ENCODE measurements at places on chromosomes 5 and 9.

- DNase-seq: no peak
Measured at GRCh38 chr9:116042321-116042720, 111.3 kb upstream of the PAPPA start.

- peak; percentile 57 for DNase-seq
Measured at GRCh38 chr5:177382423-177383029, 1.7 kb upstream of the SLC34A1 start.

GRCh38 chr5:58786711-58787303 is 203.9 kb downstream of the RAB3C start:
- no peak for DNase-seq

GRCh38 chr9:127133739-127134167 is 11.3 kb upstream of the ANGPTL2 start:
- no peak for DNase-seq

- no peak for DNase-seq
Measured at GRCh38 chr9:97623946-97624345, 9.2 kb downstream of the TSTD2 start.

DNA sequence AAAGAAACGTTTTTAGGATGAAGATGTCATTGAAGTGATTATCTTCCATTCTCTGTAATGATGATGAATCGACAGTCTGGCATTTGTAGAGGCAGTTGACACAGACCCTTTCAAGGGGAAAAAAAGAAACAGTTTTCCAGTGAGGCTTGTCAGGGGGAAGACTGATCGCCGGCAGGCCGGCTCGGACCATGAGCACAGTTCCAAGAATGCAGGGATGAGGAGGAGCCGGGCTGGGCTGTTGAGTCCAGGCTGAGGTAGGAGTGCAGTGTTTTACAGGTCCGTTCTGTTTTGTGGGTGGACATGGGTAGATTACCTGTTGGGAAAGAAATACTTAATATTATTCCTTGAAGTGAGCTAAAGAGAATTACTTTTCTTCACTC is 194.6 kb downstream of the AOPEP start:
- DNase-seq: no peak

- no peak for DNase-seq
Measured at GRCh38 chr5:79630444-79630843, 18.2 kb downstream of the TENT2 start.

DNA sequence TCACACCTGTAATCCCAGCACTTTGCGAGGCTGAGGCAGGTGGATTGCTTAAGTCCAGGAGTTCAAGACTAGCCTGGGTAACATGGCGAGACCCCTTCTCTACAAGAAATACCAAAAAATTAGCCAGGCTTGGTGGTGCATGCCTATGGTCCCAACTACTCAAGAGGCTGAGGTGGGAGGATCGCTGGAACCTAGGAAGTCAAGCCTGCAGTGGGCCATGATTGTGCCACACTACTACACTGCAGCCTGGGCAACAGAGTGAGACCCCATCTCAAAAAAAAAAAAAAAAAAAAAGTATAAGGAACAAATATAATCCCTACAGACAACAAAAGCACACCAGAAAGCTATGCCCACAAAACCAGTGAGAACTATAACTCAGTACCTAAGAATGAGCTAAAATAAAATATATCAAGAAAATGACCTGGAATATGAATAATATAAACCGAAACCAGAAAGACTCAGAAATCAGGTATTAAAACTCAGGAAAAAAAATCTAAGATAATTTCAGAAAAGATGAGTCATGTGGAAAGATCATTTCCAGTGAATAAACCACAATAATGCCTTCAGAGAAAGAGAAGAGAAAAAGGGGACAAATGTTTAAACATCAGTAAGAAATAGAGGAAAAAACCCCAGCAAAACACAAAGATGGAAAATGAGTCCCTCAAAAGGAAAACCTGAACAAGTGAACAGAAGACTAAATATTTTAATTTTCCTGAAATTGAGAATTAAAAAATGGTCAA is 57.4 kb downstream of the GOLPH3 start:
- DNase-seq: no peak

- no peak for DNase-seq
Measured at GRCh38 chr9:75111019-75111622, 22.8 kb downstream of the OSTF1 start.

DNA sequence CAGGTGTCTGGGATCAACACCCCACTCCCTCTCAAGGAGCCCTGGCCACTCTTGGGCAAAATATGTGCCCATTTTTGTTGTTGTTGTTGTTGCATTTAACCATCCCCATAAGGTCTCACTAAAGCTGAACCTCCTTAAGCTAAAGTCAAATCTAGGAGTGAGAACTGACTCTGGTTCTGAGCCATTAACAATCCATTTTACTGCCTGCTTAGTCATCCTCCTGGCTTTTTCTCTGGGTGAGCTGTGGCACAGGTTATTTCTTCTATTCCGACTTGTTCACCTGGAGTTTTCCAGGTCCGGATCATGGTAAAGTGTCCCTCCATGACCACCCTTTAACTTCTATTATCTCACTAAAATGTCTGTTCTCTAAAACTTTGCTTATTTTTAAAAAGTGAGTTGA is 85.2 kb downstream of the CAMK4 start:
- DNase-seq: no peak

- no peak for DNase-seq
Measured at GRCh38 chr9:72527801-72528195, 6.4 kb downstream of the TMC1 start.

DNA sequence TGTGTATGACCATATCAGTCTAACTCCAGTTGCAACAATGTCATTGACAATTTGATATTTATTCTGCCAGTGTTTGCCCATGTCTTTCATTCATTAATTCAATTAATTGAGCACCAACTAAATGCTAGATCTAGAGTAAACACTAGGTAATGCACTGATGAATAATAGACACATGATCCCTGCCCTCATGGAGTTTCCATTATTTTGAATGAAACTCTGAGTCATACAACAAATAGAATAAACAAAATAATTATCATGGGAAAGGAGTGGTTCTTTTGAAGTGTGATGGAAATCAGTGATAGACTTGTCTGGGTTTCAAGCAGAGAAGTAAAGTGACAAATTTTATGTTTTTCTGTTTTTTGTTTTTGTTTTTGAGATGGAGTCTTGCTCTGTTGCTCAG is 4.6 kb downstream of the ARHGEF37 start:
- DNase-seq: no peak

- no peak for DNase-seq
Measured at GRCh38 chr5:110536120-110537115, 190.1 kb downstream of the TMEM232 start.

- DNase-seq: no peak
Measured at GRCh38 chr5:68141494-68141893, 74.1 kb upstream of the PIK3R1 start.

GRCh38 chr5:160629003-160629402 is 207.3 kb downstream of the PTTG1 start:
- DNase-seq: no peak

GRCh38 chr5:137440795-137441194 is 58.3 kb downstream of the SPOCK1 start:
- peak; percentile 48 for DNase-seq

DNA sequence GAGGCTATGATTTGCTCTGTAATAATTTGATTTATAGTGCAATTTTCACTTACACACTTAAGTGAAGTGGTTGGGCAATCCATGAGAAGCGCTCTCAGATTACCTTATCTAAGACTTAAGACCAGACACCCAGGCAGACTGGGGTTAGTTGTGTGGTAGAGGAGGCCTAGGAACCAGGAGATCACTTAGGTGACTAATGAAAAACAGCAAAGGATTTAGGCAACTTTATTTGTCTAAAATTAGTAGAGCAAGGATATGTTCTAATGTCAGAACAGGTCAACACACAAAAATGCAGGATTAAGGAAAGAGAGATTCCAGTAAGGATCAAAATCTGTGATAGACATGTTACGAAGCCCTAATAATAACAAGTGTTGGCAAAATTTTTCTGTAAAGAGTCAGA is 913.8 kb downstream of the TLE1 start:
- DNase-seq: no peak

DNA sequence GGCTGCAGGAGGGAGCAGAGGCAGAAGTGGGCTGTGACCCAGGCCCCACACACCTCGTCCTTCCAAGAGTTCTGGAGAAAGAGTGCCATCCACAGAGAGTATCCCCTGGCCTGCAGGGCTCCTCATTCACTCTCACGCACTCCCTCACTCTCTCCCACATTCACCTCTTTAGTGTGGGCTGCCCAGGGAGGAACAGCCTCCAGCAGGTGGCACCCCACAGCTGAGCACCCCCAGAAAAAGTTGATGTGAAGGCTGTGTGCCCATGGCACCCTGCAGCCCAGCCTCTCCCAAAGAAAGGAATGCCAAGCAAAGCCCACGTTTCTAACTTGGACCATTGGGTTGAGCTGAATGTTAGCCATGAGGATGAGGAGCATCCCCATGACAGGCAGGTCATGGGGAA is 4.5 kb upstream of the SHC3 start:
- no peak for DNase-seq

DNA sequence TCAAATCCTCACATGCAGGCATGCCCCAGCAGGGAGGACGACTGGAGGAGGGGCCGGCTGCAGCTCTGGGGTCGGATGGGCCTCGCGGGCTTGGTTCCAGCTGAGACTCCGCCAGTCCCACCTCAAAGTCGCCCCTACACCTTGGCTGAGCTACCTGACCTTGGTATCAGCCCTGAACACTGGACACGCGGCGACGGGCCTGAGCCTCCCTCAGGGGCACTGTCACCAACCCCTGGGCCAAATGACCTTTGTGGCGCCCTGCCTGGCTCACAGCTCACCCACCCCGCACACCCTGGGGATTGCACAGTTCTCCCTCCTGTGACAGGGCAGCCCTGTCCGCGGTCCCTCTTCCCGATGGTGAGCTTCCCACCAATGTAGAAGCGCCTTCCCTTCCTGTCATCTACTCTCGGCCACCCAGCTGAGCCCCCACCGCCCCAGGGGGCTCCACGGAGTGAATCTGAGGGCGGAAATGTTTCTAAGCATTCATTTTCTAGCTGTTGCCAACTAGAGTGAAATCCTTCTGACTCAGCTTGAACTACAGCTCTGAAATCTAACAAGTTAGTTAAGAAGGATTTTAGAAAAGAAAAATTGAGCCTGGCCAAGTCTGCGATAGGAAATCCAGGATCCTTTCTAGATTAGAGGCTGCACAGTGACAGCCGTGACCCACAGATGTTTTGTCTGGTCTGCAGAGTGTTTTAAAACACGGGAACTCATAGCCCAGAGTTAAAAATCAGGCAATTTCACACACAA is 138.9 kb upstream of the PHYKPL start:
- DNase-seq: no peak

- DNase-seq: no peak
Measured at GRCh38 chr9:75087289-75087823, 599 bp downstream of the NMRK1 start.

DNA sequence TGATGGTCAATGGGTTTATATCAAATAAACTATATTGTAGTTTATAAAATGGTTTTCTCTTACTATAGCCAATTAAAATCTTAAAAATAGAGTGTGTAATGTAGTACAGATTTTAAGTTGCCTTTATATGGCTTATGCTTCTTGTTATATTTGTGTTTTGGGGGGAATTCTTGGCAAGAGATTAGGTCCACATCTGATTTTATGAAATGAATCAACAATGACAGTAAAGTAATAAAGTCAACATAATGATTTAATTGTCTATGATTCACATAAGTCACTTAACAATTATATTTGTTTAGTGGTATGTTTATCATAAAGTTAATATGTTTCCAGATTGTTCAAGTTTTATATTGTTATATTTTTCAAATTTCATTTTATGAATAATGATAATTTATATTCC is 164.8 kb downstream of the COMMD10 start:
- DNase-seq: no peak

DNA sequence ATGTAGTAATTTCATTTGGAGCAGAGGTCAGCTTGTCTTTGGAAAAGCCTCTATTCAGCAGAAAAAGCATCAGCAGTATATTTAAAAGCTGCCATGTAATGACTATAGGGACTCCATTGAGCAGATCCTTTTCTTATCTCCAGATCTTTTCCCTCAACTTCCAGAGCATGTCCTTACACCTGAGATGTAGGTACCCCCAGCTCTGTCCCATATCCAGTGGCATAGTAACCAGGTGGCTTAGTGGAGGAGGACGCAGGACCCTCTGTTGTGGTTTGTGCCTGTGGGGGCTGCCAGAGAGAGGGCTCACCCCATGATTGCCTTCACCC is 61.5 kb downstream of the RCL1 start:
- no peak for DNase-seq

DNA sequence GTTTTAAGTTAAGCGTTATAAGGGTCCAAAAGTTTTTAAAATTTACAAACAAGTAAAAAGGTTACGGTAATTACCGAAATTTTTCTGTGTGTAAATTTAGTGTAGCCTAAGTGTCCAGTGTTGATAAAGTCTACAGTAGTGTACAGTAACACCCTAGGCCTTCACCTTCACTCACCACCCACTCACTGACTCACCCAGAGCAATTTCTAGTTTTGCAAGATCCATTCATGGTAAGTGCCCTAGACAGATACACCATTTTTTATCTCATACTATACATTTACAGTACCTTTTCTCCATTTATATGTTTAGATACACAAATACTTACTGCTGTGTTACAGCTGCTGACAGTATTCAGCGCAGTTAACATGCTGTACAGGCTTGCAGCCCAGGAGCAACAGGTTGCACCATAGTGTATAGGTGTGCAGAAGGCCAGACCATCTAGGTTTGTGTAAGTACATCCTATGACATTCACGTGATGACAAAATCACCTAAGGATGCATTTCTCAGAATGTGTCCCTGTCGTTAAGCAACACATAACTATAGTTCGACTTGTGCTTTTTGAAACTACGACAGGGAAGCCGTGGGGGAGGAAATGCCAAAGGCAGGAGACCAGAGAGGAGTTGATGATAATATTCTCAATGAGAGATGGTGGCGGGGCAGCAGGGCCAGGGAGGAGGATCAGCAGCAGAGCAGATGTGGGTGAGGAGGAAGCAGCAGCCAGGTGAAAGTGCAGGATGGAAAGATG is 48.6 kb downstream of the PSMB7 start:
- no peak for DNase-seq

- no peak for DNase-seq
Measured at GRCh38 chr5:142669477-142669876, 16.4 kb downstream of the FGF1 start.

DNA sequence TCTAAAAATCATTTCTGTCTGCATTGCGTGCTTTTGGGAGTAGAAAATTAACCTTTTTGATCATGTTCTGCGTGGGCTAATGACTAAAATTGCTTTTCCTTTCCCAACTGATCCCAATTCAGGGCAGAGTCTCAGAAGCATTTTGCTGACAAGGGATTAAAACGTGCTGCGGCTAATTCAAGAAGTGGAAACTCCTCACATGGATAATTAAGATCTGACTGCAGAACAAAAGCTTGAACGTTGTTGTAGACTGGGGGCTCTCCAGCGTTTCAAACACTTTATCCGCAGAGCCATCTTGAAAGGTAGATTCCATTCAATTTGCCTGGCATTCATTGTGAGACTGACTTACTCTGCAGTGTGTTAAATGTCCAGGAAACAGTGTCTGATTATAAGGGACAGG is 485.3 kb upstream of the DMAC1 start:
- no peak for DNase-seq

- DNase-seq: peak; percentile 42
Measured at GRCh38 chr5:54895816-54896341, 89.5 kb downstream of the ESM1 start.

DNA sequence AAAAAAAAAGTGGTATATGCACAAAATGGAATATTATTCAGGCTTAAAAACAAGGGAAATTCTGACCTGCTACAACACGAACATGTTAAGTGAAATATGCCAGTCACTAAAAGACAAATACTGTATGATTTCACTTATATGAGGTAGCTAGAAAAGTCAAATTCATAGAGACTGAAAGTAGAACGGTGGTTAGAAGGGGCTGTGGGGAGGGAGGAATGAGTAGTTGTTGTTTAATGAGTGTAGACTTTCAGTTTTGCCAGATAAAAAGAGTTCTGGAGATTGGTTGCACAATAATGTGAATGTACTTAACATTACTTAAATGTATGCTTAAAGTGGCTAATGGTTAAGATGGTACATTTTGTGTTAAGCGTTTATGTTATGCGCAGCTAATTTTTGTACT is 79.5 kb upstream of the IL12B start:
- no peak for DNase-seq

All from COR-L47 (cell line).